ENCODE measurements at places on chromosomes 5 and 9.

GRCh38 chr5:117013280-117013877 is 438.8 kb upstream of the SEMA6A start:
- no peak overlapping the region for H3K4me3 ChIP-seq
- no peak for DNase-seq
- H3K27ac ChIP-seq = no peak overlapping the region
- no peaks in the 10 kb centered on the region for H3K4me1 ChIP-seq
- no peaks in the 10 kb centered on the region for H3K36me3 ChIP-seq

GRCh38 chr5:122076050-122076461 is 2.0 kb downstream of the LOX start:
- H3K4me3 ChIP-seq = no peak overlapping the region
- no peak overlapping the region for H3K27ac ChIP-seq
- H3K4me1 ChIP-seq = peaks cover 12% of the 10 kb centered on the region
- no peaks in the 10 kb centered on the region for H3K36me3 ChIP-seq
- no peak for DNase-seq

GRCh38 chr9:15206903-15207696 is 99.9 kb downstream of the TTC39B start:
- H3K36me3 ChIP-seq = peaks cover 18% of the 10 kb centered on the region
- H3K27ac ChIP-seq = peak overlapping the region; percentile 51
- H3K4me1 ChIP-seq = peaks cover 13% of the 10 kb centered on the region
- no peak for DNase-seq
- no peaks in the 10 kb centered on the region for H3K27me3 ChIP-seq

GRCh38 chr5:93622240-93622885 is 39.3 kb downstream of the NR2F1 start:
- H3K4me3 ChIP-seq = peak overlapping the region; percentile 97
- H3K27me3 ChIP-seq = no peaks in the 10 kb centered on the region

DNA sequence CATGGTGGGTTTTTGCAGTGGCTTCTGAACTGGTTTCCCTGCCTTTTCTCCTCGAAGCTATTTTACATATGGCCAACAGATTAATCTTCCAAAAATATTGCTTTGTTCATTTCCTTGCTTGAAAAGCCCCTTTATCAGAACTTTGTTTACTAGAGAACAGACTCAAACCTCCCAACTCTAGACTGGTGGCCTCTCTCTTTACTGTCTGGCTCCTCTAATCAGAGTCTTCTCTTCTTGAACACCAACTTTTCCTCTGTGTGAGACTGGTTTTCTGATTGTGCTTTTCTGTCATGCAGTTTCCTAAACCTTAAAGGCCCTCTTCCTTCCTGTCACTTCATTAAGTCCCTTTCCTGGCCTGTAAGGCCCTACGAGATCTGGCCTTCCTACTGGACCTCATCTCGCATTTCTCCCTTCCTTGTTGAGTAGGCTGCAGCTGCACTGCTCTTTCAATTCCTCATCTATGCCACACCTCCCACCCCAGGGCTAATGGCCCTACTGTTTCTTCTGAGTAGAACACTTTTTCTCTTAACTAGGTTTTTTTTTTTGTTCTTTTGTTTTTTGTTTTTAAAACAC is 5.7 kb downstream of the C9orf43 start:
- no peak overlapping the region for H3K4me3 ChIP-seq
- peaks cover 2% of the 10 kb centered on the region for H3K36me3 ChIP-seq
- no peak for DNase-seq

GRCh38 chr5:100668511-100668910 is 133.3 kb downstream of the FAM174A start:
- no peaks in the 10 kb centered on the region for H3K27me3 ChIP-seq
- no peak overlapping the region for H3K4me3 ChIP-seq
- peaks cover 4% of the 10 kb centered on the region for H3K36me3 ChIP-seq
- H3K27ac ChIP-seq = peak overlapping the region; percentile 3

DNA sequence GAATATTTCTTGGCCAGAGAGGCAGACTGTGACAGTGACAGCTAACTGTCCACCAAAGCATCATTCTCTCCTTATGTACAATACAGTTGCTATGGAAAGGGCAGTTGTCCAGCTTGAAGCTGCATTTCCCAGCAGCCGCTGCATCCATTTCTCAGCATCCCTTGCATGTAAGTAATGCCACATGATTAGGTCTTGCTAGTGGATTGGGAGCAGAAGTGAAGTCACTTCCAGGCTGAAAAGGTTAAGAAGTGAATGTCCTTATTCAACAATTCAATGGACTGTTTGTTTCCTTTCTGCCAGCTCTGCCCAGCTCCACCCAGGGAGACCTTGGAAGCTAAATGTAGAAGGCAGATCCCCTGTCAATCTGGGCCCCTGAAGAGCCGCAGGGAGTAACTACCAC is 26.1 kb upstream of the RETREG1 start:
- H3K36me3 ChIP-seq = peaks cover 4% of the 10 kb centered on the region
- no peak for DNase-seq
- H3K27me3 ChIP-seq = peaks cover 20% of the 10 kb centered on the region
- no peaks in the 10 kb centered on the region for H3K4me1 ChIP-seq
- no peak overlapping the region for H3K4me3 ChIP-seq
- H3K27ac ChIP-seq = no peak overlapping the region

DNA sequence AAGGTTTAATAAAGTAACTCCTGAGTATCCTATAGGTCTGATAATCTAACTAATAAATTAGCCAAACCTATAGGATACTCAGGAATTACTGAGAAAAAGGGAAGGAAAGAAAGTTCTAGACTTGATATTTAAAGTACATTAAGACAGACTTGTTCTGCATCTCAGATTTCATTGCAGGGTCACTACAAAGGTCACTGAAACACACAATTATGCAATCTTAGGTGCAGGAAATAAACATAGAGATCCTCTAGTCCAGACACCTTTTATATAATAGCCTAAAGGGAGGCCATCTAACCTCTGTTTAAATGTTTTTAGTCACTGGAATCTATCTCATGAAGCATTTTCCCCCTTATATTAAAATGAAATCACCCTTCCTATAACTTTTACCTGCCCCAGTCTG is 1215.7 kb downstream of the MAT2B start:
- H3K4me1 ChIP-seq = no peaks in the 10 kb centered on the region
- H3K27me3 ChIP-seq = no peaks in the 10 kb centered on the region
- H3K4me3 ChIP-seq = no peak overlapping the region
- no peak for DNase-seq

- H3K27me3 ChIP-seq = no peaks in the 10 kb centered on the region
- H3K4me1 ChIP-seq = peaks cover 24% of the 10 kb centered on the region
- H3K27ac ChIP-seq = peak overlapping the region; percentile 44
- no peak for DNase-seq
Measured at GRCh38 chr5:80238778-80239679, 16.8 kb downstream of the SERINC5 start.

GRCh38 chr5:154997746-154998145 is 15.8 kb upstream of the KIF4B start:
- no peak overlapping the region for H3K4me3 ChIP-seq
- no peaks in the 10 kb centered on the region for H3K36me3 ChIP-seq
- H3K27me3 ChIP-seq = peaks cover 40% of the 10 kb centered on the region
- H3K27ac ChIP-seq = no peak overlapping the region
